Epithelial cell of esophagus (primary cell): ENCODE measurements at places on chromosomes 16 and 17.

GRCh38 chr16:68229431-68230175, 6.3 kb downstream of the ESRP2 start:
- peak; percentile 49 for DNase-seq

DNA sequence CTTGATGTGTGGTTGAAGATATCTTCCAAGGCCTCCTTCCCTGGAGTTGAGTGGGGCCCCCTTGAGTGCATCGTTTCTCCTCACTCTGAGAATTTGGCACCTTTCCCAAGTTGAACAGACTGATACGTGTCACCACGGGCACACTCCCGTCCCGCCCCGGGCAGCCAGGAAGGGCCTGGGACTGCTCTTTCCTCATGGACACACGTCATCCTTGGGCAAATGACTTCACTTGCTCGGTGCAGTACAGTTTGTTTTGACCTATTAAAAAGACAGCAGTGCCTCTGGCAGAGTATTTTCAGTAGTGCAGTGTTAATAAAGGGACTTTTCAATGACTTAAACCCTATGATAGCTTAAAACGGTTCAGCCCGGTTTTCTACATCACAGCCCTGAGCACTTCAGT, 59.9 kb downstream of the SEC14L1 start:
- DNase-seq, result peak; percentile 82

GRCh38 chr17:19338031-19338990, 24.2 kb downstream of the B9D1 start:
- peak; percentile 57 for DNase-seq

DNA sequence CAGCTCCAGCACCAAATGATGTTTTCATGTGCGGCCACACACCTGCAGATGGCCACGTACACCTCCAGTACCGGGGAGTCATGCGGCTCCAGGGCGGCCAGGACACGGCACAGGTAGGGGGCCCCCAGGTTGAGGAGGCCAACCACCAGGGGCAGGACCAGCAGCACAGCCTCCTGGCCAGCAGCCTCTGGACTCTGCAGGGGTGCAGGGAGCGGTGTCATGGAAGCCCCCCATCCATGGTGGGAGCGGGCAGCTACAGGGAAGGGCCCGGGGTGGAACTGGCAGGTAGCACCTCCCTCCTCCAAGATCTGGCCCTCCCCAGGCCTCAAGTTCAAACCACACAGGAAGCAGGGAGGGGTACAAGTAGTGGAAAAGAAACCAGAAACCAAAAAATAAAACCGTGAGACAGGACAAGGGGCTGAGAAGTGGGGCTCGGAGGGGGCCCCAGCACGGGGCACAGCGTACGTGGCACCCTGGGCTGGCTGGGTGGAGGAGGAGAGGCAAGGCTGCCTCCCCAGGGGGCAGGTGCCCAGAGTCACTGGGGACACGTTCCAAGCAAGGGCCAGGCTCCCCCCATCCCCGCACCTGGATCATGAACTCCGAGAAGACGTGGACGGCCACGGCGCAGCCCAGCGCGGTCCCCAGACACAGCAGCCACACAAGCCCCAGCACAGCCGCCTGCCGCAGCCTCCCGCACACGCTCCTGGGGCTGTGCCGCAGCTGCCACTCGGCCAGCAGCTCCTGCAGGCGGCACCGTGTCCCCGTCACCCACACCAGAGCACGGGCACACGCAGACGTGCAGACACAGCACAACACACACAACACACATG, 7.4 kb downstream of the TMC6 start:
- no peak for DNase-seq

DNA sequence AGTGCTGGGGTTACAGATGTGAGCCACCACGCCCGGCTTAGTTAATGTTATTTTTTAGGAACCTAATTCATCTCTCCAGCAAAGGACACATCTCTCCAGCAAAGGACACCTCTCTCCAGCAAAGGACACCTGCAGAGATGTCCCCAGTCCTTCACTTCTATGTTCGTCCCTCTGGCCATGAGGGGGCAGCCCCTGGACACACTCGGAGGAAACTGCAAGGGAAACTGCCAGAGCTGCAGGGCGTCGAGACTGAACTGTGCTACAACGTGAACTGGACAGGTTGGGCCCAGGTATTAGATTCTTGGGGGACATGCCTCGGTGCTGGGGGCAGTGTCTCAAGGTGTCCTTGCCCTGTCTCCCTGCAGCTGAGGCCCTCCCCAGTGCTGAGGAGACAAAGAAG, 4.7 kb downstream of the PFAS start:
- DNase-seq, result peak; percentile 33

DNA sequence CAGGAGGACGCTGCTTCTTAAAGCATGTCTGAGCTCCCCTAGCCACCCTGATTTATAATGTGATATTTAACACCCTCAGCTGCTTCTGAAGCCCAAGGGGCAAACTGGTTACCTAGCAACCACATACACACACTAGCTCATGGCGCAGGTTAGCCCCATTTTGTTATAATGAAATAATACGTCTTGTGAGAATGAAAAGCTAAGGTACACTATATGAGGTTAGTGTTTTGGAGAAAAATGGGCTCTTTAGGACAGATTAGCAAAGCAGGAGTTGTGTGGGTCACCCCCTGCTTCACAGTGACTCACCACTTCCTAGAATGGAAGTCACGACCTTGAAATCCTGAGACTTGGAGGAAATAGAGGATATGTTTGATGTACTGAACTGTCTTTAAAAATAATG, 404.8 kb upstream of the HSBP1 start:
- peak; percentile 39 for DNase-seq

DNA sequence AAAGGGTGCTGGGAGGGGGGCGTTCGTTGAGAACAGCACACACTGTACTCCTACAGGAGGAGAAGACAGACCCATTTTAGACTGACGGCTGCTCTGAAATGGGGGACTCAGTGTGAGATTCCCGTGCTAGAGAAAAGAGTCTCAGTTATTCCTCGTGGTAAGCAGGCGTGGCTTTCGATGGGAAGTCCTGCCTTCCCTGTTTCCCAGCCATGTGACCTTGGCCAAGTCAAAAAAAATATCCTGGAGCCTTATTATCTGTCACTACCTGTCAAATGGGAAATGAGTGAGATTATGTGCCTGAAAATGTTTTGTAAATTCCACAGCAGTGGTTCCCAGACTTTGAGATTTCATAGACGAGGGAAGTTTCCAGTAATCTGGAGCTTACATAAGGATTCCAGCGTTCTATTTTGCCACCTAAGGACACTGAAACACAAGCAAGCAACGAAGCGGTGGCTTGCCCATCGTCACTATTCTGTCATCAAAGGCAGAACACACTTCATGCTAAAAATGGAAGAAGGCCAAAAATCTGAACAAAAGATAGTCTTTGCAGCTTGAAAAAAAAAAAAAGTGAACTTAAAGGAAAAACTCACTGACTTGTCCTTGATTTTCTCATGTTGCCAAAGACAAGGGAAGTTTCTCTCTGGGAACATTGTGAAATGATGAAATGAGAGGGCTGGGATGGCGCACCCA, 253.4 kb upstream of the RPL38 start:
- DNase-seq, result no peak

DNA sequence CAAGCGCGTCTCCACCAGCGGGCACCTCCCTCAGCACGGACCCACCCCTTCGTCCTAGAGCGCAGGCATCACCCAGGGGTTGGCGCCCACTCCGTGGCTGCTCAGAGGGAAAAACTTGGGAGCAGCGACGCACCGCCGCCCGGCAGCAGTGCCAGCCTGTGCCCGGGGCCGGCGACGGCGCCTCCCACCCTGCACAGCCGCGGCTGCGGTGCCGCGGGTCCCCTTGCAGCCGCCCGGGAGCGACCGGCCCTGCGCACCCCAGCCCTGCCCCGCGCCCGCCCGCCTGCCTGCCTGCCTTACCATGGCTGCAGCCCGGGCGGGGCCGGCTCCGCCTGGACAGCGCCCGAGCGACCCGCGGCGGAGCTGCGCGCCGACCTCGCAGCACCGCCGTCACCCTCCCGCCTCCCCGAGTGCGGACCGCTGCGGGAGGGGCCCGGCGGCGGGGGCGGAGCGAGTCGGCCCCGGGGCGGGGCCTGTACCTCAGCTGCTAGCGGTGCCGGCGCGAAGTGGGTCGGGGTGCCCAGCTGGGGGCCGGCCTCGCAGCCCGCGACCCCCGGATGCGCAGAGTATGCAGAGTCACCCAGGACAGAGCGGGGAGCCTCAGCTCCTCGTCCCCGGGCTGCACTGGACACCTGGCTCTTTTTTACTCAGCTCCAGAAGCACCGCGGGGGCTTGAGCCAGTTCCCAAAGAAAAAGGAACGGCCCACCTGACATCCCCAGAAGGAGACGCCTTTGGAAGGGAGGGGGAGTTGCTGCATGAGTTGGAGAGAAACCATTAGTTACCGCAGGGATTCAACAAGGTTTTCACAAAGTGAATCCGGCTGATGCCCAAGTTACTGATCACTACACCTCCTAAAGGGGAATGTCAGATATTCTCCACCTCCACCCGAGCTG, 17.5 kb upstream of the MTMR4 start:
- peak; percentile 53 for DNase-seq

DNA sequence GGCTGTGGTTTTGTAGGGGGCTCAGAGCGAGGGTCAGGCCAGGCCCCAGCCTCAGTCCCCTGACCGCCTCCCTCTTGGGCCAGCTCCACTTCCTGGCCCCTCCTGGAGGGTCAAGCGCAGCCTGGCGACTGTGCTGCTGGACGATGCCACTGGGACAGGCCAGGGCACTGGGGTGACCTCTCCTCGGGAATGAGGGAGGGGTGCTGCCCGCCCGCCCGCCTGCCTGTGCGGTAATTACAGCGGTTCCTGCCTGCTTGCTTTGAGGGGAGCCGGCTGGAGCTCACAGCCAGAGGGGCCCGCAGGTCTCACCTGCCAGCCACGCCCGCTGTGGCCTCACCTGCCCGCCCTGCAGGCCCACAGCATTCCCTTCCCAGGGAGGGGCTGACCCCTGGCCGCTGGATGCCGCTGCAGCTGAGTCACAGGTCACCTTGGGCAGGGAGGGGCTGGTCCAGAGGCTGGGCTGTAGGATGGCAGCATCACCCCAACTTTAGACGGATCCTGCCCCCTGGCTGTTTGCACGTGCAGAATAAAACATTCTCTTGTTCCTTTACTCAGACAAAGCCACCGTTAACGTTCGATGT, 76.7 kb upstream of the CBX4 start:
- DNase-seq, result peak; percentile 65

- no peak for DNase-seq
Observed at GRCh38 chr17:64572682-64573154, 65.9 kb downstream of the CEP95 start.
